ENCODE measurements at places on chromosomes 1 and 21.
A peak's percentile ranks its signal among the peaks of the same experiment; 100 is the strongest.

DNA sequence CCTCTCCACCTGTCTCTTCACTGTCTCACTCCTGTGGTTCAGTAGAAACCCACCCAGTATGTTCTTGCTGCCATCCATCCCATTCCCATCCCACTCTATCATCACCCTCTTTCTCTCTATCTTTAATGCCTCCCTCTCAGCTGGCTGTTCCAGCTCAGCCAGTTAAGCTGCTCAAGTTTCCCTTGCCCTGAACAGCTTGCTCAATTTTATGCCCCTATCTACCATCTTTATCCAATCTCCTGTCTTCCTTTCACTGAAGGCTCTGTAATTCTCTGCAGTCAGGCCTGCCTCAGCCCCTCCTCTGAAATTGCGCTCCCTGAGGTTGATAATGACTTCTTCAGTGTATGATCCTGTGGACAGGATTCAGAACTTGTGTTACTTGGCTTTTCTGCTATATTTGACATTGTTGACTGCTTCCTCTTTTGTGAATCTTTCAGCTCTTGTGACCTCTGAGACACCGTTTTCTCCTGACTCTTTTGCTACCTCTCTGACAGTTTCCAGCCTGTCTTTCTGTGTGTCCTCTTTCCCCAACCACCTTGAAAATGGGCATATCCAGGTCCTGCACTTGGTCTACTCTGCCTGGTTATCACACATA lies 13.9 kb upstream of the BCAR3 start:
- no peak for DNase-seq

DNA sequence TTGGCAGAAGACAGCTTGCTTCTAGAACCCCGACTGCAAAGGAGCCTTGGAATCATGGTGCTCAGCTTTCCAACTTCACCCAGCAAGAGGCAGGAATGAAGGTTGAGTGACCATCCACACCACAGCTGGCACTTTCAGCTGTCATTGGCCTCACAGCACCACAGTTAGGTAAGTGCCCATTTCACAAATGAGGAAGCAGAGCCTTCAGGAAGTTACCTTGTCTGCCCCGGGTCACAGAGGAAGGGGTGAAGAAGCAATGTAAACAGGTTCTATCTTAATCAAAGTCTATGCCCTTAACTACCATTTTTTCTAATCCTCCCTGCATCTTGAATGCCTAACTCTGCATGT lies 156.0 kb downstream of the GLUL start:
- DNase-seq, result peak; percentile 50

GRCh38 chr1:27469334-27469733 lies 20.6 kb downstream of the WASF2 start:
- DNase-seq, result no peak

DNA sequence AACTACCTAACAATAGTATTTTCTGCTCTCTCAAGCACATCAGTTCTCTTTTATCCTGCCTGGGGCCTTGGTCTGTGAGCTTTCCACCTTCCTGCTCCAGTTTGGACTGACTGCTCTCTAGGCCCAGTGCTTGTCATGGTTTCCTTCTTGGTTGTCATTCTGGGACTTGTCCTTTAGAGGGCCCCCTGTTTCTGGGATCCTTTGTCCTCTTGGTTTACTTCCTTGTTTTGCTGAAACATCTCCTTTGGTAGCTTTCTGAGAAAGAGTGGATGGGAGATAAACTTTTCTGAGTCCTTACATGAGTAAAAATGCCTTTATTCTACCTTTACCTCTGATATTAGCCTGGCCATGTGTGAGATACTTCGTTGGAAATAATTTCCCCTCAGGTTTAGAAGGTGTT lies 4.7 kb downstream of the SLC1A7 start:
- DNase-seq, result peak; percentile 46

DNA sequence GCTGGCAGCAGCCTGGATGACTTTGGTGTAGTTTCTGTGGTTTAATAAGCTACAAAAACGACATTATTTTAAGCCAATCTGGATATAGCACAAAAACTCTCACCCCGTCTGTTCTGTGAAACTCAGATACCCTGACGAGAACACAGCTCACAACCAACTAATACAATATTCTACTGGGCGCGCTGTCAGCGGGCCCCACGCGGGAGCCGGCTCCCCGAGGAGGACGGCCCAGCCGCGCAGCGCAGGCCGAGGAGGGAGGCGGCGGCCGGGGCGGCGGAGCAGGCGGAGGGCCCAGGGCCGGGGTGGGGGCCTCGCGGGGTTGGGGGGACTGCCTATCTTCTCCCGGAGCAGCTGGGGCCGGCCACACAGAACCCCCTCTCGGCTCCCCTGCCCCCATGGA lies 87.2 kb upstream of the POU3F1 start:
- no peak for DNase-seq
